ENCODE measurements at places on chromosomes 3 and 15.

DNA sequence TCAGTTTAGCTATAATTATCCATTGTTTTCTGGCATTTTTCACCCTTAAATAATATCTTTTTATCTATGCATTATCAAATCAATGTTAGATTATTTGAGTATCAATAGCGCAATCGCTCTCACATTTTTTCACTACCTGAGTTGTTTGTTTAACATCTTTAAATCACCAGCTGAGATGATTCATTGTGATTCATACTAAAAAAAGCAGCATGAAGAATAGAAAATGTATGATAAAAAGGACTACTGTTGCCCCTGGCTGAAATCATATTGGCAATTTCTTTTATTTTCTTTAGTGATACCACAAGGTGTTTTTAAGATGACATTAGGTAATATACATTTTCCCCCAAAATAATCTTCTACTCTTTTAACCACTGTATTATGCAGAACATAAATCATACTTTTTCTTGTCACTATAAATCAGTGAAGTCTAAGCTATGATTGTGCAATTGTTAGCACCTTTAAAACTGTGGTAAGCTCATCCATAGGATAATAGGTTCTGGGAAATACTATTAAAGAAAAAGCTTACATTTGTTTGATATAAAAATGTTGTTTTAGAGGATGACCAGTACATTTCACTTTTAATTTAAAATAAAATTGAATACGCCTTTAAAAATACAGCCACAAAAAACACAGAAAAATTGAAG lies 889.1 kb downstream of the NAALADL2 start:
- no peak for DNase-seq

- DNase-seq, result no peak
These were observed 41.7 kb downstream of the GPR176 start for GRCh38 chr15:39878406-39878785.

- DNase-seq, result no peak
These were observed 61.6 kb upstream of the RYK start for GRCh38 chr3:134312072-134312872.

DNA sequence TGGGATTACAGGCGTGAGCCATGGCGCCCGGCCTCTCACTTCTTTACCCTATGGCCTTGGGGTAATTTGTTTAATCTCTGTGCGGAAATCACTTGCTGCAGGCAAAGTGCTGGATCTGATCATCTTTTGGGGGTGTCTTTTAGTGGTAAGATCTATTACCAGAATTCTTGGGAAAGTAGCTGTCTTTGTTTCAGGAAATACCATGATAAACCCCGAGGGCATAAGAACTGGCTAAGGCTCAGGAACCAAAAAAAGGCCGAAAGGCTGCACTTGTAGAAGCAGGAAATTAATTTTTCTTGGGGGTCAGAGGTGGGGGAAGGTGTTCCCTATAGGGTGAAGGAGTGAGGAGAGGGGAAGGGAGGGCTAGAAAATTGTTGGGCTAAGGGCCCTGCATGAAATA lies 22.7 kb upstream of the IGF2BP2 start:
- no peak for DNase-seq

DNA sequence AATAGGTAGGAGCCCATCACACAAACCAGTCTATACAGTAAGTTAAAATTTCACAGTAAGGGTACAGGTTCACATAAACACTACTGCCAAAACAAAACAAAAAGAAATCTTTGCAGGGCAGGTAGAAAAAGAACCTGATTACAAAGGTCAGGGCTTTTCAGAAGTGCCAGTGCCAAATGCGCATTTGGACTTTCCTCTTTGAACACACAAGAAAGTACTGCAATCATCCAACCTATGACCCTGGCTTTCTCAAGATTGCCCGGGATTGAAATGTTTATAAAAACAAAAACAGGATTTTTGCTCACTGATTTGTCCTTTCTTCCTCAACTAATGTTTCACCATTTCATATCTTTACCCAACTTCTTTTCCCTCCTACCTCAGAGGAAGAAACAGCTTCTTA lies 47.4 kb downstream of the CBLB start:
- no peak for DNase-seq

- no peak for DNase-seq
These were observed at the start of gene ACTRT3 for GRCh38 chr3:169769287-169770181. TSS of gene ACTRT3 (minus strand) at chr3:169769561. CDS start at chr3:169769520, 41 bp downstream.
